ENCODE measurements at places on chromosomes 13 and 19. TPM values are rescaled to one million over a fixed set of nuclear protein-coding genes. Genes with fewer than 3 reads are reported as not detected.

PCDH20 gene
- 4.7 TPM for total RNA-seq

MUC16 gene
- under 0.01 TPM for total RNA-seq

CD209 gene
- total RNA-seq: 2.5 TPM

PDE4C gene
- total RNA-seq: 2.6 TPM

MATK gene
- 22.8 TPM for total RNA-seq

OSCAR gene
- total RNA-seq: 1.1 TPM

ELSPBP1 gene
- not detected for total RNA-seq

OR7C1 gene
- total RNA-seq: 0.10 TPM

LILRA2 gene
- total RNA-seq: 0.99 TPM

SIGLECL1 gene
- not detected for total RNA-seq

ZNF284 gene
- 6.8 TPM for total RNA-seq

EHD2 gene
- 23.5 TPM for total RNA-seq

FCER2 gene
- 0.59 TPM for total RNA-seq

SMARCA4 gene
- 86.5 TPM for total RNA-seq

ZNF763 gene
- 5.7 TPM for total RNA-seq

ZNF497 gene
- 3.7 TPM for total RNA-seq

ZNF486 gene
- 9.1 TPM for total RNA-seq

SLC7A10 gene
- total RNA-seq: 3.8 TPM

TSSK6 gene
- 1.4 TPM for total RNA-seq

DLEU7 gene
- total RNA-seq: 3.9 TPM

RNF113B gene
- total RNA-seq: not detected

TBC1D17 gene
- total RNA-seq: 9.6 TPM

PCDH9 gene
- 180 TPM for total RNA-seq
